ENCODE measurements at places on chromosomes 2 and 18.

- DNase-seq = no peak
These were observed 275.0 kb downstream of the TNS1 start for GRCh38 chr2:217727801-217728200.

- no peak for DNase-seq
These were observed 55.5 kb upstream of the EML6 start for GRCh38 chr2:54667726-54668650.

GRCh38 chr2:20091305-20091991, 40.0 kb upstream of the LAPTM4A start:
- DNase-seq = no peak

GRCh38 chr2:45542013-45542412, 69.1 kb downstream of the SRBD1 start:
- DNase-seq = no peak

GRCh38 chr2:3033315-3033714, 344.3 kb downstream of the EIPR1 start:
- DNase-seq = no peak

DNA sequence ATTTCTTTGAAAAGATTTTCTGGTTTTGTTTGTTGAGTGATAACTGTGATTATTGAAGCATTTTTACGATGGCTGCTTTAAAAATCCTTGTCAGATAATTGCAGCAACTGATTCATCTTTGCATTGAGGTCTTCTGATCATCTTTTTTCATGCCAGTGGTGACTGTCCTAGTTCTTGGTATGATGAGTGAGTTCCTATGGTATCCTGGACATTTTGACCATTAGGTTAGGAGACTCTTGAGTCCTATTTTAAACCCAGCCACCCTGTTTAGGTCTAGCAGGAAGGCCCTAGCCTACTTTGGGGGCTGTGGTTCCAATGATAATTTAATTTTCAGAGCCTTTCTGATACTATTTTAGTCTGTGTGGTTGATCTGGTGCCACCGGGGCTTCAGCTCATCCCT, 72.7 kb upstream of the REV1 start:
- DNase-seq = no peak

DNA sequence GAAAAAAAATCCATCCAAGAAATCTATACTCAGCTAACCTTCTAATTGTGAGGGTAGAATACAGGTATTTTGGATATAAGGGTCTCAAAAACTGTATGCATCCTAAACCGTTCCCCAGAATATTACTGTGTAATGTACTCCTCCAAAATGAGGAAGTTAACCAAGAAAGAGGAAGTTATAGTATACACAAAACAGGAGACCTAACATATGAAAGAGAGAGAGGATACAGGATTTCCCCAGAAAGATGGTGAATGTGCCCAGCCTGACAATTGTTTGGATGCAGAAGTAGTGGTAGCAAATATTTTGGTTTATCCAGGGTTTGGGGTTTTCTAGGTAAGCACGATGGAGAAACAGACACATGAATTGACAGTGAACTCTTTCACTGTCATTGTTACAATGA, 50.6 kb downstream of the GALNT3 start:
- DNase-seq = no peak
